D721Med (cell line): ENCODE measurements at places on chromosomes 7 and 10.

DNA sequence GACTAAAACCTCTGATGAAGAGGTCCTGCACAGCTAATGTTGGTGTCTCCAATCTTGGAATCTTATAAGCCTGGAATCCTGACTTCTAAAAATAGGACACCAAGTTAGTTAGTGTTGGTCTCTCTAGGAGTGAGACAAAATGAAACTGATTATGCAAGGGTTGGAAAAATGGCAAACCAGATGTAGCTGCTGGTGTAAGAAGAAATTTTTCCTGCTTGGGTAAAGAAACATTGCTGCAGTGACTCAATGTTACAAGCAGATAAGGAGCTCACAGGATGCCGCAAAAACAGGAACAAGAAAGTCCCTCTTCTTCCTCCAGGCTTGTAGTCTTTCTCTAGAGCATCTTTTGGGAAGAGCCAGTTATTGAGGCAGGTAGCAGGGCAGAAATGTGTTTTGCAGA, 449.0 kb downstream of the ETV1 start:
- DNase-seq, result no peak

GRCh38 chr7:51639661-51640334, 323.2 kb upstream of the COBL start:
- no peak for DNase-seq

GRCh38 chr10:11504566-11505285, 106.7 kb downstream of the USP6NL start:
- DNase-seq, result no peak

DNA sequence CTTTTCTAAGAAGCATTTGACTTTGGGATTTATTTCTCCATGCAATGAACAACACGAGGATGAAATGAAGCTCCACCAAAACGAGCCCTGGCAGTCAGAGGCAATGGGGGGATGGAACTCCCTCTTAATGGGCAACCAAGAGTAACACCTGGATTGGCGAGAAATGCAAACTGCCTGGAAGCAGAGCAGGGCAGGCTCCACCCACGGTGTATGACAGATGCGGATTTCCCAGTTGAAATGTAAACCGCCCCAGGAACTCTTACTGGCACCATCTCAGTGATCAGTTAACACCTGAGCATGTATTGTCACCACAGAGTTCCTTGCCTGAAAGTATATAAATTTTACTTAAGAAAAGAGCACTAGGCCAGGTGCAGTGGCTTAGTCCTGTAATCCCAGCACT, 47.3 kb upstream of the AUTS2 start:
- no peak for DNase-seq

- no peak for DNase-seq
Measured at GRCh38 chr10:110778211-110778610, 93.5 kb upstream of the PDCD4 start.

GRCh38 chr7:2845034-2845592, 1.0 kb upstream of the GNA12 start:
- DNase-seq, result no peak

DNA sequence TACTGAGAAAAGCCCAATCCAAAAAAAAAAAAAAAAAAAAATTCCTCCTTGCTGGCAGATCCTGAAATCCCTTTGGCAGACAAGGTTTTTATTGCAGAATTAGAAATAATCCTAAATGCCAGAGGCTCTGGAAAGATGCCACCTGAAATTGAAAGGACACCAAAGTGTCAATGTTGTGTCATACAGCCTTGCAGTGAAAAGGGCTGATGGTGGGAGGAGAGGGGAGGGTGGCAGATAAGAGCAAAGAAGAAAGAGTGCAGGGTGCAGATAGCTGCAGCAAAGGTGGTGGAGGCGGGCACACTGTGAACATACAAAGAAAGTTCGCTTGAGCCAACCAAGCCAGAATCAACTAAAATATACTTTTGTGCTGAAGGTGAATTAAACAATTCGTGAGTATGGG, 8.2 kb upstream of the OPTN start:
- no peak for DNase-seq

DNA sequence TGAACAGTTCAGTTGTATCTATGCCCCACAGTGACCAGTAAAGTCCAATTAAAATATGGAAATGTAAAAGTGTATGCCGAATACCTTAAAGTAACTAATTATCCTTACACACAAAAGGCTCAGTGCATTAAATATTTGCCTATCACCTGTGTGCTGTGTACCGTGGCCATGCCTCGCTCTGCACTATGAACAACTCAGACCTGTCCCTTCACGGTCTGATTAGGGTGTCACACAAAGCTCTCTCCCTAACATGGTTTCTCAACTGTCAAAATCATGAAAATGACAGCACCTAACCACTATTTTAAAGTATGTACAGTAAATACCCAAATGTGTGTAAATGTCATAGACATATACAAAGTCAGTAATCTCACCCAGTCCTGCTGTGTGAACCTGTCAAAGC, 43.1 kb downstream of the STK17A start:
- DNase-seq, result no peak

DNA sequence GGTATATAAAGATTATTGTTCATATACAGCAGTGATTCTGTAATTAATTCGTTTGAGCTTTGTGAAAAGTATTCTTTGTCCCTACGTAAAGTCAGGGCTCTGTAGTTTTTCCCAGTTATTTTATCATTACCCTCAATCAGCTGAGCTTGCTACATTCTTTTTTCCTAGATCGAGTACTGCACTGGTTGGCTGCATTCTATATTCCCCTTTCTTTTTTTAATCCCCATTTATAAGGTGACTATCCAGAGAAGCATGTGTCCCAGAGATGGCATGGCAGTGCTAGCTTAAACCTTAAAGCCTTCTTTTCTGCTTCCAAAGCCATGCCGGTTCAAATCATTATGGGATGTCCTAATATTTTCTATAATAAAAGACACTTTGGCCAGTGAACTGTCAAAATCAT, 230.1 kb upstream of the CELF2 start:
- DNase-seq, result no peak

- no peak for DNase-seq
Measured at GRCh38 chr7:66170309-66171231, 34.6 kb upstream of the TPST1 start.

- DNase-seq, result no peak
Measured at GRCh38 chr10:130652964-130653578, 516.9 kb downstream of the GLRX3 start.

- no peak for DNase-seq
Measured at GRCh38 chr10:96619796-96620773, 33.3 kb upstream of the TM9SF3 start.

GRCh38 chr10:85447690-85448089, 918.9 kb downstream of the GRID1 start:
- no peak for DNase-seq

- DNase-seq, result no peak
Measured at GRCh38 chr10:114684084-114684821, 26.2 kb upstream of the ABLIM1 start.

GRCh38 chr10:123455861-123456260, 210.3 kb upstream of the GPR26 start:
- no peak for DNase-seq

GRCh38 chr10:58778966-58779365, 266.3 kb downstream of the BICC1 start:
- DNase-seq, result no peak

DNA sequence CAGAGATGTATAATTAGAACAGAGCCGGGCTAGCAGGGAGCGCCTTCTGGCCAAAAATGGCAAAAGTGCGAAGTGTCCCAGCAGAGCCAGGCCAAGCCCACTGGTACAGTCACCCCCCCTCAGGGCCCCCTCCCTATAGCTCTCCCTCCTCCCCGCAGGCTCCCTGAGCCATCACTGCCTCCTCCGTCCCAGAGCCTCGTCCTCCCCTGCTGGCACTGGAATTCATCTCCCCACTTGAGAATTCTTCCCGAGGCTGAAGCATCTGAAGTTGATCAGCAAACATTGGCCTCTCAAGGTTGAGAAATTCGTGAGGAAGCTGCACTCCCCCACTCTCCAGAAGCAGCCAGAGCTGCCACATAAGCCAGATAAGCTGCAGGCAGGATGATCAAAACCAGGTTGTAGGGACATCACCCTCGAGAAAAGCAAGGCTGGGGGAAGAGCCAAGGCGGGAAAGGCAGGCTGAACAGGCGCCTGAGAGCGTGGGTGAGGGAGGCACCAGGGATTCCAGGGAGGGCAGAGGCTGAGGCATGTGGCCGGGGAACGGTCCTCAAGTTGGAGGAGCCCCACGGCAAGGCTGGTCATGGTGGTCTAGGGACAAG, 23.4 kb downstream of the CAMK2G start:
- DNase-seq, result no peak

- no peak for DNase-seq
Measured at GRCh38 chr7:78169992-78170391, 371.4 kb downstream of the PHTF2 start.

GRCh38 chr10:88104223-88104622, 240.8 kb downstream of the PTEN start:
- DNase-seq, result no peak

- no peak for DNase-seq
Measured at GRCh38 chr7:18116661-18117060, 89.0 kb upstream of the PRPS1L1 start.

DNA sequence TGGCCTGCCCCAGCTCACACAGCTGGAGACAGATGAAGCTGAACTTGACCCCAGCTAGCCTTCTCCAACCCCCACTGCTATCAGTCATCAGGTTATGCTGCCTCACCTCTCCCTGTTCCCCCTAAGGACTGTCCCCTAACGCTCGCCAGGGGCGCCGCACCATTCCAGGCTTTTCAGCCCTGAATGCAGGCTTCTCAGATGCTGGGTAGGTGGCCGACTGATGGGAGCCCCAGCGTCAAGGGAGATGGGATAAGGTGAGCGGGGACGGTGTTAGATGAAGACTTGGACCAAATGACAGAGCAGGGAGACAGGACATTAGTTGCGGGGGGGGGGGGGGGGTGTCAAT, 15.8 kb upstream of the OPALIN start:
- no peak for DNase-seq

DNA sequence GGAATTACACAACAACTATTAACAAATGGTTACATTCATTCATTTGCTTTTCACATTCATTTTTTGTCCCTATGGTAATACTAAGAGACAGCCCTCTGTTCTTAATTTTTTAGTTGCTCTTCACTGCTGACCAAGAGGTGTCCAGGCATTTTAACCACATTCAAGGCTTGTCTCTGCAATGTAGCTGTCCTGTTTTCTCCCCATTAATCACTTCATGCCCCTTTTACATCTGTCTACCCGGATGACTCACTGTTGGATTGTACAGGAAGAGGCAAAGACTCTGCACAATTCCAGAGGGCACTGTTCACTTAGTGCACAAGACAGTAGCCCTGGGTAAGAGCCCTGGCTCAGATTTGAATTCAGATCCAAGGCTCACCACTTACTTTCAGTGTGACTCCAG, 168.5 kb downstream of the NOC3L start:
- DNase-seq, result no peak

- DNase-seq, result no peak
Measured at GRCh38 chr7:150897502-150898474, 45.5 kb downstream of the AOC1 start.

GRCh38 chr10:99123336-99123735, 112.3 kb downstream of the HPSE2 start:
- DNase-seq, result no peak

- DNase-seq, result no peak
Measured at GRCh38 chr10:126872135-126872534, 33.1 kb upstream of the DOCK1 start.

GRCh38 chr10:23505797-23506465, 67.1 kb downstream of the OTUD1 start:
- no peak for DNase-seq

- DNase-seq, result no peak
Measured at GRCh38 chr10:97302088-97302791, 9.8 kb upstream of the ARHGAP19 start.

DNA sequence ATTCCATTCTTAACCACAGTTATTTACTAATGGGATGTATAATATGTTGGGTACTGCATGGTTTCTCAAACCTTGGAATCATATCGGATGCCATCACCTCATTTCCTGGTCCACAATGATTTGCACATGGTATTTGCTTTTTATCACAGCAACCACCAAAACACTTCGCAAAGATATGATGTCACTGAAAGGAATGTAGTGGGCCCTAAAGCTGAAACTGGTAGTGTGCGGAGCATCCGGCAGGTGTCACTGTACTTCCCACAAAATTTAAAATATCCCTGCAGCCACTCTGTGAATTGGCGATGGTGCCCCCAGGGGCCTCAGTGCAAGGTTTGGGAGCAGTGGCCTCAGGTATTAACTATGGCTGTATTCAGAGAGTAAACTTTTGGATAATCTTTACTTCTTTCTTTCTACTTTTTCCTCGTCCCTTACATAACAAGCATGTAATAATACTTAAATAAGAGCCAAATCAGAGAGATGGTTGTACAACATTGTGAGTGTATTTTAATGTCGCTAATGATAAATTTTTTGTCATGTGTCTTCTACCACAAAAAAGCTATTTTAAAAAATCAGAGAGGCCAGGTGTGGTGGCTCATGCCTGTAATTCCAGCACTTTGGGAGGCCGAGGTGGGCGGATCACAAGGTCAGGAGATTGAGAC, 66.2 kb downstream of the FAM241B start:
- DNase-seq, result no peak

DNA sequence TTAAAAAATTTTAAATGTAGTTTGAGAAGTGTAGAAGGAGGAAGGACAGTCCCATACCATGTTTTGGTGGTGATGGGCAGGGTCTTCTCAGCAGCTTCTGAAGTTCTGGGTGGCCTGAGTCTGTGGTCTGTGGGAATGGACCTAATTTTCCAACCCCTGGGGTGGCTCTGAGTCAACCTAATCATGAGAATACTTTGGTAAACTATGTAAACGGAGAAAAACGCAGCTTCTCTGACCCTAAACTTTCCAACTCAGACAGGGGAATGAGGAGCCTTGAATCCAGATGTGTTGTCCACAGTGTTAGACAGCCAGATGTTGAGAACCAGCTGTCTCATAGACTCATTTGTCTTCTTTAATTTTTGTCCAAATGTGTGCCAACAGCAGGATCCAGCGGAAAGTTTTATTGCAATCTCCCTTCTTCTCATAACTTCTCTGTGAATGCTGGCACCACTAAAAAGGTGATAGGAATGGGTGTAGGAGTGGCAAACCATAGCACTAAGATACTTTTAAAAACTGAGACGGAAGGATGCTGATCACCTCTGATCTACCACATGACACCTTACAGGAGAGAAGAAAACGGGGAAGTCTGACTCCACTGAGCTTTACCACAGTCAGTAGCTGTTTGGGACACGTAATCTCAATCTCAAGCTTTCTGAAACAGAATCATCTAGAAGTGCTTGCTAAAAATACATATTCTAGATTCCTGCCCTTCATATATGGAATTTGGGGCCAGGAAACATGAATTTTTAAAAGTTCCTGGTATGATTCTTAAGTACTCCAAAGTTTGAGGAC, 90.5 kb upstream of the PHYHIPL start:
- DNase-seq, result no peak

- no peak for DNase-seq
Measured at GRCh38 chr7:10973942-10974911, 555 bp downstream of the PHF14 start.

GRCh38 chr10:132796846-132797245, 10.9 kb upstream of the NKX6-2 start:
- no peak for DNase-seq

GRCh38 chr7:601595-602340, 82.1 kb upstream of the PDGFA start:
- DNase-seq, result no peak

- DNase-seq, result no peak
Measured at GRCh38 chr10:104678658-104679057, 37.6 kb downstream of the SORCS3 start.

- DNase-seq, result no peak
Measured at GRCh38 chr10:61618388-61618961, 44.3 kb upstream of the CABCOCO1 start.

GRCh38 chr7:81507221-81507620, 262.6 kb downstream of the HGF start:
- DNase-seq, result no peak
